ENCODE measurements at places on chromosomes 1 and 21.

- no peak for DNase-seq
Measured at GRCh38 chr21:46157396-46157986, 2.1 kb upstream of the FTCD start.

- DNase-seq: no peak
Measured at GRCh38 chr1:6218375-6219164, 12.7 kb downstream of the RNF207 start.

- no peak for DNase-seq
Measured at GRCh38 chr1:24894002-24894401, 36.1 kb downstream of the RUNX3 start.

- no peak for DNase-seq
Measured at GRCh38 chr1:108478429-108479015, 28.4 kb downstream of the NBPF6 start.

DNA sequence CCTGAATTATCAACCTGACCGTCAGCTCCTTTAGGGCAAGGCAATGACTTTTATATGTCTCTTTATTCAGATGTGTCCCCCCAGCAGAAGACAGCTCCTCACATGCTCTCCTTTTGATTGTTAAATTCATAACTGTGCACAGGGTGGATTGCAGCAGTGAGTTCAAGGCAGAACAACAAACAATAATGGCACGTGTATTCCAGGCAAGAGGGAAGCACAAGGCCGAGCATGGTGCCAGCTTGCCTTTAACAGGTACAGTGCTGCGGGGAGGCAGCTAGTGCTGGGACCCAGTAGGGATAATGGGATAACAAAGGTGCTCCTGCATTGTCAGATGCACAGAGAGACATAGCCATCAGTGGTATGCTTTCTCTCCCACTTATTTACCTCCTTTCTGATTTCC, 248.4 kb downstream of the RHOU start:
- no peak for DNase-seq

GRCh38 chr1:87203904-87204303, 124.8 kb upstream of the LMO4 start:
- no peak for DNase-seq

DNA sequence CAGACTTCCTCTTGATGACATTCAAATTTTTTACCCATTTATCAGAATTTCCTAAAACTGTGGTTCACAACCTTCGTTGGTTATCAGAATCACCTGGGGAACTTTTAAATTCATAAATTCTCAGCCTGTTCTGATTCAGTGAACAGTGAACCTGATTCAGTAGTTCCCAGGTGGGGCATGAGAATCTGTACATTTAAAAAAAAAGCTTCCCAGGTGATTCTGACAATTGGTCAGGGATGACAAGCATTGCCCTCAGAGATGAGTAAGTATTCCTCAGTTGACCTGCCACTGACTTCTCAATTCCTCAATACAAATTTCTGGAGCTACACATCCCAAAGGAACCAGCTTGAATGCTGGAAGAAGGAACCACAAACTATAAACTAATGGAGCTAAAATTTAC, 23.5 kb upstream of the CR2 start:
- no peak for DNase-seq

- DNase-seq: no peak
Measured at GRCh38 chr1:32903991-32904785, 3.0 kb upstream of the TMEM54 start.

DNA sequence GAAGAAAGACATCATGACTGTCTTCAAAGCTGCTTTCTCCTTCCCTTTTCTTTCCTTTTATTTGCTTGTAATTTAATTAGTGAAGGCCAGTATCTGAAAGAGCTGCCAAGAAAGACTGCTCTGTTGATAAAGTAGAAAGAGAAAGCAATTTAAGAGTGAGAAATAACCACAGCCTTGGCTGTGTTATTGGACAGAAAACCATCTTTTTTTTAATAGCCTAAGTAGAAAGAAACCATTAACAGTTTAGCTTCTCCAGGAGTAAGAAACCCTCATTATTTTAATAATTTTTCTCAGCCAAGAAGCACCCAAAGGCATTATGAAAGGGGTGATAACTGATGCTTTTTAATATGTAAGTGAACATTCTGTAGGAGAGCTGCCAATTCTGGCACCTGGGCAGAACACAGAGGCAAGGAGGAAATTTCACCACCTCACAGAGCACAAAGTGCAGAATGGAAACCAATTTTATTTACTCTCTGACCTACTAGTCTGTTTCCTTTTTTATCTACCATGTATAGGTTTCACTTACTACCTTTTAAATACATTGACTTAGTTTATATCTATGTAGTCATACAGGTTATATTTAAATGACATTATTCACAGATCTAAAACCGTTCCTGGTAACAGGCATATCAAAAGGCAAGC, 703.2 kb downstream of the MRPL39 start:
- no peak for DNase-seq

- DNase-seq: no peak
Measured at GRCh38 chr1:6062670-6063069, 17.0 kb downstream of the KCNAB2 start.

All from cerebellar nuclear complex (tissue), 1 donor.